ENCODE measurements at places on chromosomes 4 and X.
A peak's percentile ranks its signal among the peaks of the same experiment; 100 is the strongest.

DNA sequence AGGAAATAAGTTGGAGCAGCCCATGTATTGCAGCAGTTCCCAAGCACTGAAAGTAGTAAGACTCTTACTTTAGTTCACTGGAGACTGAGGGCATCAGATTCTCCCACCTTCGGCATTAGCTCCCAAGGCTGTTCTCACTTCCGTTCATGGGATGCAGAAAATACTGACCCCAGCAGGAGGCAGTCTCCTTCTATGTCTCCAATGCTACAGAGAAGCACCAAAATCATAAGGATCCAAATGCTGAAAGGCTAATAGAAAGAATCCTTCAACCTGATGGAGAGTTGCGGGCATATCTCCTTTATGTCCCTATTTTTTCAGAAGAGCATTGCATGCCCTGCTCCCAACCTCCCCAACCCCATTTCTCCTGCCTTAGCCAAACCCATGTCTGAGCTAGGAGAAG lies 32.4 kb downstream of the ADH7 start:
- DNase-seq: no peak

DNA sequence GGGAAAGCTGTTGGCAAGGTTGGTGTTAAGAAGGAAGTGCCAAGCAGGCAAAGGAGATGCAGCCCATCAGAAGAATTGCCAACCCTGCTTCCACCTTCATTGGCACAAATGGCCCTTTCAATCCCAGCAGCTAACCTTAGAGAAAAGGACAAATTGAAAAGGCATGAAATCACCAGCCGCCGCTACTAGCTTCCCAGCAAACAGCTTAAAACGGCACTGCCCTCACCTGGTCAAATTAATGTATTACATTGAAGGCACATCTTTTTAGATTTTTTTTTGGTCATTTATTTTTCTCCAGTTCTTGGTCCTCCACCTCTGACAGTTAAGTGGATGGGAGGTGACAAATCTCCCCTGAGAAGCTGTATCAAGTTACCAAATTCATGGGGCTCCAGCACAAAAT lies 51.0 kb upstream of the NHSL2 start:
- no peak for DNase-seq

GRCh38 chr4:4428966-4429875 lies 42.3 kb downstream of the NSG1 start:
- no peak for DNase-seq

GRCh38 chr4:152106113-152106763 lies 345.4 kb upstream of the GATB start:
- peak; percentile 44 for DNase-seq

- no peak for DNase-seq
Observed at GRCh38 chrX:148146121-148146520, 165.0 kb downstream of the FMR1NB start.

GRCh38 chr4:69057620-69058409 lies 38.5 kb upstream of the UGT2B7 start:
- no peak for DNase-seq

- DNase-seq: no peak
Observed at GRCh38 chr4:17368408-17368807, 143.5 kb downstream of the QDPR start.

GRCh38 chr4:154807042-154807630 lies 26.1 kb downstream of the RBM46 start:
- no peak for DNase-seq

- no peak for DNase-seq
Observed at GRCh38 chr4:1523907-1524636, 117.8 kb upstream of the NKX1-1 start.

- no peak for DNase-seq
Observed at GRCh38 chr4:101871962-101872676, 81.6 kb downstream of the BANK1 start.

DNA sequence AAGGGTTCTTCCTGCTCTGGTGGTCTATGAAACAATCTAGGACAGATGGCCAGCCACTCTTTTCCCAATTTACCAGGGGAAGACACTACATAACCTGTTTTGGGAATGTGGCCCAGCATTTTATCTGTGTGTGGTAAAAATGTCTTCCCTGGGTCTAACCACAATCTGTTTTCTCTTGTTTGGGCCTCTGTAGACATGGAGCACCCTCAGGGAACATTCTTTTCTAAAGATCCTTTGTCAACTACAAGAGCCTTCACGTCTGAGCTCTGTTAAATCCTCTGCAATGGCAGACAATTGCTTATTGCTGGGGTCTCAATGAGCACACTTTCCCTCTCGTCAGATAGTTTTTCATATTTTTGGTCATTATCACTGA lies 35.5 kb downstream of the PLAC1 start:
- no peak for DNase-seq

- peak; percentile 56 for DNase-seq
Observed at GRCh38 chrX:149631234-149632165, at the start of gene TMEM185A. Gene TMEM185A (minus strand): TSS chrX:149631792. CDS start chrX:149631580, 212 bp downstream.

- DNase-seq: peak; percentile 14
Observed at GRCh38 chrX:103628386-103629317, at the start of gene TCEAL1. Gene TCEAL1 (plus strand): TSS chrX:103628975. CDS start chrX:103629917, 942 bp downstream.

DNA sequence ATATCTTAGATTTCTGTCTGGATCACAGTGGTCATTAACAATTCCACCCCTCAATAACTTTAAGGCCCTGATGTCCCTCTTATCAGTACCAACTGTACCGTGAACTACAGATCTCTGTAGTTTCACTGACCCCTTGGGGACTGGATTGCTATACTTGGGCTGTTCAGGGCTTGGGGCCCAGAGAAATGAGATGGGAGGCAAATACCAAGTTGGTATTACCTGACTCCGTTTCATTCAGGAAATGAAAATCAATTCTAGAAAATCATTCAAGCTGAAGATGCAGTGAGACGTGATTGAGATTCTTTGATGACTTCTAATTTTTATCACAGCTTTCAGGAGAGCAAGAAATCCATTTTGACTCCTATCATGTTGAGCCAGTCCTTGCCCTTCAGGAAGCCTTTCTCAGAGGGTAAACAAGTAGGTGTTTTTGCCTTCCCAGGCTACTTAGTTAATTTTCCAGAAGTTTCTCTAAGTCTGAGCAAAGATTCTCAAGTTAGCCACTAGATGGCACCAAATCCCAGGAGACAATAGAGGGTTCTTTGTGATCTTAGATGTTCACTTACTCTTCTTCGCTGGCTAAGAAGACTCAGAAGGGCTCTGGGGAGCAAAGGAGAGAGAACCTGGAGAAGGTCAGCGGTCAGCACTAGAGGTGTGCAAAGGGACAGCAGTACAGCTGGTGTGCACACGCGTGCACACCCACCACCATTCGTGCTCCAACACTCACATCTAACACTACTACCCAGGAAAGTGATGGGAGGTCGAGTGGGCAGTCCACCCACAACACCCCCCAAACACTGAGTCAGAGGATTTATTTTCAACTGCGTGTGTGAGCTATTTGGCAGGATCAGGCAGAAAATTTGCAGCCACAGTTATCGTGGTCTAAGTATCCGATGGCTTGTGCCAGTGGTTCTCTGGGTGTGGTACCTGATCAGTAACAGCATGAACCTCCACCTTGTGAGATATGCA lies 7.4 kb downstream of the HNRNPH2 start:
- DNase-seq: peak; percentile 52

DNA sequence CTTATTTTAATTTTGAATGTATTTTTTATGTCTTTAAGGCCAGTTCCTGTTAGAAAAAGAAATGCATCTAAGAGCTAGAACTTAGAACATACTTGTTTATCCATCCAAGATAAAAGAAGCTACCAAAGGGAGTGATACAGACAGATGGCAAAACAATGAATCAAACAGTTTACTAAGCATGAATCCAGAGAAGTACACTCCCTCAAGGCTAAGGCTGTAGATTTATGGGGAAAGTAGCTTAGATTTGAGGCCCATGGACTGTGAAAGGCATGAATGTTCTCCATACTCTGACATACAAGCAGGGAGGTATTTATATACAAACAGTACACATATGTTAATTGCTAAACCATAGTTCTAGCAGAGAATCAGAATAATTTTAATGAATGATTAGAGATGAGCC lies 255.3 kb upstream of the NRK start:
- no peak for DNase-seq

DNA sequence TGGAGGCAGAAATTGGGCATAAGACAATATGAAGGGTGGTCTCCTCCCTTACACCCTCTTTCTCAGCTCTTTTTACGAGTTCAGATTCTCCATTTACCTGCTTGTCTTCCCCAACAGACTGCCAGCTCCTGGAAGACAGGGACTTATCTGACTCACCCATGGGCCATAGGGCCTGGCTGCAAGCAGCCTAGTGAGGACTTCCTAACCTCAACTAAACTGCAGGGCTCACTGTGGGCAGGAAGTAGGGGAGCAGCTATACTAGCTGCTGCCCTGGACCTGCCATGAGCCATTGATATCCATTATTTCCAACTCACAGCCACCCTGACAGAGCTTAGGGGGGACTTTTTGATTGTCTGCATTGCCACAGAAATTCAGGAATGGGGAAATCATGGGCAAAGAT lies 11.5 kb upstream of the ZNF718 start:
- DNase-seq: no peak

All from frontal cortex (tissue), 4 donors.